Esophagus squamous epithelium (tissue), 5 donors: ENCODE measurements at places on chromosomes 7 and 10. TPM values are rescaled to one million over a fixed set of nuclear protein-coding genes. Genes with fewer than 3 reads are reported as not detected.

The SLC26A4 gene
- 0.19 TPM for total RNA-seq

The ADAM22 gene
- 0.61 TPM for total RNA-seq

The UPK3B gene
- total RNA-seq = 34.3 TPM

The ABCB4 gene
- total RNA-seq = 0.76 TPM

The AKR1C4 gene
- not detected for total RNA-seq

- DNase-seq = no peak
These were observed 87.4 kb downstream of the FRMPD2 start for GRCh38 chr10:48187126-48187525.

DNA sequence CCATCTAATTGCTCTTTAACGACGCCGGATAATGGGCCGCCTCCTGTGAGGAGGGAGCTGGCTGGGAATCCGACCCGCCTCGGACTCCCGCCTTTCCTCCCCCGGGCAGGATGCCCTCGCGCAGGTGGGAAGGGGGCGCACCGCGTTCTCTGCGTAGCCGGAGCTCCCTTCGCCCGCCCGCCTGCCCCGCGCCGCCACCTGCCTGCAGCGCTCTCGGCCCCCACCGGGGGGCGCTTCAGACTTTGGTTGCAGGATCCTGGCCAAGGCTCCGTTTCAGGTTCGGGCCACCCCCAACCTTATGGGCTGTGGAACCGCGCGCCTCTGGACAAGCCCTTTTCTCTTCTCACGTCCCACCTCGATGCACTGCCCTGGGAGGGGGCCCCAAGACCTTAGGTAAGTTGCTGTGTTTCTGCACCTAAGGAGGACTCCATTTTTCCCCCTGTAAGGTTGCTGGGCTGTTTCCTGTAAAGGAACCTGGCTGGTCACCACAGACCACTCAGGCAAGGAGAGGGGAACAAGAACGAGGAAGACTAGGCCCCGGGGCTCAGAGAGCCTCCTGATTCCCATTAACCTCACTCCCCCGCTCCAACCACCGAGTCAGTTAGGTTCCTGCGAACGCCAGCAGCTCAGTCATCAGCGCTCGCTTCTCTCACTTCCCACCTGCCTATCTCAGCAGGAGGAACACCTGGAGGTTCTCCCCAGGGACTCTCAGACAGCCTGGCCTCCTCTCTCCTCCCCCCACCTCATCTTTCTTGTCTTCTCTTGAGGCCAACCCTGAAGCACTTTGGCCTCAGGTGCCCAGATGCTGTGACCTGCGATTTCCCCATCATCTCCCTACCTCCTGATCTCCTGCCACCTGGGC is 11.3 kb upstream of the KAZALD1 start:
- DNase-seq = no peak

DNA sequence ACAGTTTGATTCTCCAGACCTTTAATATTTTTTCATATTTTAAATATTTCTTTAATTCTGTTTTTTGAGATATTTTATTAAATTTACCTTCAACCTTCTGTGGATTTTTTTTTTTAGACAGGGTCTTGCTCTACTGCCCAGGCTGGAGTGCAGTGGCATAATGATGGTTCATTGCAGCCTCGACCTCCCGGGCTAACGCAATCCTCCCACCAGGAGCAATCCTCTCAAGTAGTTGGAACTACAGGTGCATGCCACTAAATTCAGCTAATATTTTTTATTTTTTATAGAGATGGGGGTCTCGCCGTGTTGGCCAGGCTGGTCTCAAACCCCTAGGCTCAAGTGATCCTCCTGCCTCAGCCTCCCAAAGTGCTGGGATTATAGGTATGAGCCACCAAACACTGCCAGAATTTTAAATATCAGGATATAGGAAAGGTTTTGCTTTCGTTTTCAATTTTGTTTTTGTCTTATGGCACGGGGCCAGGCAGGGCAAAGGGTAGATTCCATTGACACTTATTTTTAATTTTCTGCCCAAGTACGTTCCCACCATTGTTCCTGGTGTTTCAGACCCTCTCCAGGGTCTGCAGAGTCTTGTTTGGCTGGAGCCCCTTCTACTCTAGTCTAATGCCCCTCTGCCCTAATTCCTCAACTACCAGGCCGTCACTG is 1.2 kb downstream of the TACC2 start:
- DNase-seq = no peak

GRCh38 chr10:34045571-34046190 is 711.2 kb upstream of the NRP1 start:
- no peak for DNase-seq

DNA sequence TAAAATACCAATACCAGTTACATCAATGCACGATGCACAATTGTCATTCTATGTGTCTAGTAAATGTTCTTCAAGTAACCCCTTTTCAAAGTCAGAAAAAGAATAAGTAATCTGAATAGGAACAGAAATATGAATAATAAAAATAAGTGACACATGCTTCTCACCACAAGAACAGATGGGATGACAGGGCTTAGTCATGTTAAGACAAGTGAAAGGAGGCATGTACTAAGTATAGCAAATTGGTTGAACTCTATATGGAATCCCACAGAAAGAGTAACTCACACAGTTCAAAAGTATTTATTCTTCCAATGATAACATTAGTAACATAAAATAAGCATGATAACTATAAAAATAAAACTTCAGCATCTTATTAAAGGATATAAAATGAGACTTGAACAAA is 100.9 kb upstream of the TAS2R16 start:
- no peak for DNase-seq

- DNase-seq = no peak
These were observed 541 bp downstream of the ELMO1 start for GRCh38 chr7:37448011-37448635.

The HMX2 gene
- total RNA-seq = not detected

GRCh38 chr10:124175701-124176348 is 82.4 kb upstream of the CHST15 start:
- DNase-seq = no peak

The PDE6C gene
- not detected for total RNA-seq

GRCh38 chr10:124745252-124745651 is 1.1 kb upstream of the FAM53B start:
- no peak for DNase-seq

The ACHE gene
- 1.2 TPM for total RNA-seq

DNA sequence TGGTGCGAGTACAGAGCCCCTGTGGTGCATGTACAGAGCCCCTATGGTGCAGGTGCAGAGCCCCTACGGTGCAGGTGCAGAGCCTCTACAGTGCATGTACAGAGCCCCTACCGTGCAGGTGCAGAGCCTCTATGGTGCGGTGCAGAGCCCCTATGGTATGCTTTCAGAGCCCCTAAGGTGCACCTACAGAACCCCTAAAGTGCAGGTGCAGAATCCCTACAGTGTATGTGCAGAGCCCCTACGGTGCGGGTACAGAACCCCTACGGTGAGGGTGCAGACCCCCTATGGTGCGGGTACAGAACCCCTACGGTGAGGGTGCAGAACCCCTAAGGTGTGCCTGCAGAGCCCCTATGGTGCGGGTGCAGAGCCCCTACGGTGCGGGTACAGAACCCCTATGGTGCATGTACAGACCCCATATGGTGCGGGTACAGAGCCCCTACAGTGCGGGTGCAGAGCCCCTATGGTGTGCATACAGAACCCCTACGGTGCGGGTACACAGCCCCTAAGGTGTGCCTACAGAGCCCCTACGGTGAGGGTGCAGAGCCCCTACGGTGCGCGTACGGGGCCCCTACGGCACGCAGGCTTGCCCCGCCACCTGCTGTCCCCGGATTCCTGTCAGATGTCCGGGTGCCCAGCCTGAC is 53.5 kb downstream of the MGMT start:
- DNase-seq = no peak

DNA sequence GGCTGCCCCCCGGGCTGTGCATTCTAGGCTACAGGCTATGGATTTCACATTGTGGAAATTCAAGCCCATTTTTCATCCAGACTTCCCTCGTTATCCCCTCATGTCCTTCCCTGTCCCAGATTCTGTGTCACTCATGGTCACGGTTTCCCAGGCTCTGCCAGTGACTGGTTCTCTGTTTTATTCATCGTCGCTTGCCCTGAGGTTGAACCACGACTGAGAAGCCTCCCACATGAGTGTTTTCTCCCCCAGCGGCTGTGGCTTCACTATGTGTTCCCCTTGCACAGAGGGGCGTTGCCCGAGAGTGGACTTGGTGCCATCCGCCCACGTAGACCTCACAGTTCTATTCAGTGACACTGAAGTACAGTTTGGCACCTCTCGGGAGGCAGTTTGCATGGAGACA is 14.0 kb downstream of the NOM1 start:
- no peak for DNase-seq

- no peak for DNase-seq
These were observed 25.6 kb downstream of the TMEM196 start for GRCh38 chr7:19747740-19748339.

DNA sequence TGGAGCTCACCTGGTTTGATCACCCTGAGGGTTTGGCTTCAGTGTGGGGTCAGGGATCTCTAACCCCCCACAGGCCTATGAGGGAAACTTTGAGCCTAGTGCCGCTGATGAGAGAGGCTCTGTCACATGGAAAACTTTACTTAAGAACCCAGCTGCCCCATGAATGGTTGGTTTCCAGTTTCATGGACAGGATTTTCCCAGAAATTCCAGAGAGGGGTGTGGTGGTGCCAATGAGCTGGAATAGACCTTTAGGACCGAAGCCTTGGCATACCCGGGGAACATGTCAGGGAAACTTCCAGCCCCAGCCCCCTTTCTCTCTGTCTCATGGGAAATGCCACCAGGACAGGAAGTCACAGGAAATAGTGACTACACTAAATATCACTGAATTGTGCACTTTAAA is 36.9 kb downstream of the AKR1B1 start:
- no peak for DNase-seq

- DNase-seq = no peak
These were observed 115.3 kb upstream of the MYO3A start for GRCh38 chr10:25818751-25819150.

DNA sequence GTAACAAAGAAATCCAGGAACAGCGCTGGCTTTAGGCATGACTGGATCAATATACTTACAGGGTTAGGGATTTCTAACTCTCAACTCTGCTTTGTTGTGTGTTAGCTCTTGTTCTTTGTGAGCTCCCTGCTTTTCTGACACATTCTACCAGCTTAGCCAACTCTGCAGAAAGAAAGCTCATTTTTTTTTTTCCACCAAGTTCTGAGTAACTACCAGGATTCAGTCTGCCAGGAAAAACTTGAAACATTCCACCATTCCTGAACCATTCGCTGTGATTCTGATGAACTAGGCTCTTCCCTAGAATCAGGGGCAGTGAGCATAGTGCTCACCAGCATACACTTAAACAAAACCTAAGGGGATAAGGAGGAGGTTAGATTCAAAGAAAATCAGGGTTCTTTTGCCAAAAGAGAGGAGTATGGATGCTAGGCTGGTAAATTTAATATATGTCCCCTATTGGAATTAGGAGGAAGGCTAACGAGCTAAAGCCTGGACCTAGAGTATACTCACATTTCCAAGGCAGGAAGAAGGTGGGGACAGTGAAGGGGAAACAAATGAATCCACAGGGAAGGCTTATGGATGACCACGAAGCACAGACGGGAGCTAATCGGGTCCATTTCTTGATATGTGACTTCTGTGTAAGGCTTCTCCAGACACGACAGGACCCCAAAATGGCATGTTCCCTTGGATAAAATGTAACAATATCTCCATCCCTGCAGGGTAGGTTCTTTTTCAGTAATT is 183.4 kb downstream of the PRKG1 start:
- DNase-seq = no peak

The SPAM1 gene
- total RNA-seq = not detected

DNA sequence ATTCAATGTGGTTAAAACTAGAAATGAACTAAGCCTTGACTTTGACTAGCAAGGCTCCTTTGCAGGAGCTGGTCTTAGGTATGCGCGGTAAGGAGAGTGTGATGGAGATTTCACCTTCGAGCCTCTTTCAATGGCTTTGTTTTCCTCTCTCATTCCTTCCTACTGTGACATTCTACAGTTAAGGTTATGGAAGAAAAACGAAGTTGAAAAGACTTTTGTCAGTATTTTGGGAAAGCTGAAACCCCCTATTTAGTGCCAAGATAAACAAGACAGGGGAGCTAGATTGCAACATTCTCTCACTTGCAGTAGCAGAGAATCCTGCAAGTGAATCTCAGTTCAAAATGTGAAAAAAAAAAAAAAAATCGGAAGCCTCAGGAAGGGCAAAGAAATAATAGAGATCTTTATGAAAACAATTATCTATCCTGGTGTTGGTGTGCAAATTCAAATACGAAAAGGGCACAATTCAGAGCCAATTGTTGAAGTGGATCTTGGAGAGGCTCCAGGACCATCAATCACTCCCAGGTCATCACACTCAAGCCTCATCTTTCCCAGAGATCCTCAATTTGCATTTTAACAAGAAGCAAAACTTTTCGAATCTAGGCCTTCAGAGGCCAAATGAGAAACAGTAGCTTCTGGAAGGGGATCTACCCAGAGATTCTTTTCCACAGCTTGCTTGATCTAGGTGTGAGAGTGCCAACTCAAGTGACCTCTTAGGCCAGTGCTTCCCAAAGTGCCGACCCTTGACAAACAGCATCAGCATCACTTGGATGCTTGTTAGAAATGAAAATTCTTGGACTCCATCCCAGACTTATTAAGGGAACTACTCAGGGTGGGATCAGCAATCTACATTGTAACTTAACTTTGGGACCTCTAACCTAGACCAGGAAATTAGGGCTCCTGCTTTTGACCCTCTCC is 163.8 kb downstream of the INHBA start:
- no peak for DNase-seq

GRCh38 chr10:20970708-20971107 is 73.6 kb upstream of the NEBL start:
- DNase-seq = no peak

DNA sequence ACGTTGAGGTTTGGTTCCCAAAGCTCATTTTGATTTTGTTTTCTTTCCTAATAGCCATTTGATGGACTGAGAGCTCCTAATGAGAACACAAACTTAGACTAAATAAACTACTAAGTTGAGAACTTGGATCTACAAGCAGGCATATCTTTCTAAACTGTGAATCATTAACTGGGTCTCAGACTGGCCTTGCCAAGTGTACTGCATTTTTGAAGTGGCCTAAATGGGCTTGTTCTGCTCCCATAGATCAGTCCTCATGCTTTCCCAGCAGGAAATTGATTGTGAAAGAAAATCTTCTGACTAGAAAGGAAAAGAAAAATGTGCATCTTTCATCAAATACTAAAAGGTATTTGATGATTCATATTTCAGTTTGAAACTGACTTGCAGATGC is 46.7 kb upstream of the RBM33 start:
- DNase-seq = no peak

DNA sequence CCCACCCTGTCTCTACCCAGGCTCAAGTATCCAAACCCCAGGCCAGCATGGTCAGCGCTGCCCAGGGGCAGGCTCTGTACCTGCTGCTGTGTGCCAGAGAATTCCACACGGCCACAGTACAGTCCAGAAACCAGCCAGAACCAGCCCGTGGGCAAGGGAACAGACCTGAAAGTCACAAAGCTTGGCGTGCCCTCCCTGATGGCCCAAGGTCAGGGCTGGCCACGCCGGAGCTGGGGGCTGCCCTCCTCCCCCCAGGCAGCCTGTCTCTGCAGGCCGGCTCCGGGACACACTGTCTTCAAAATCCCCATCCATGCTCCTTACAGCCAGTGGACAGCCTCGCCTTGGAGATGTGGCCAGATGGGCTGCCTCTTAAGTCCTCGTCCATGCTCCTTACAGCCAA is 78.4 kb downstream of the CTBP2 start:
- DNase-seq = no peak

The SFTPA1 gene
- total RNA-seq = not detected

The BAMBI gene
- 3.3 TPM for total RNA-seq

GRCh38 chr7:151442776-151443496 is 3.0 kb upstream of the CRYGN start:
- DNase-seq = no peak

The ZNF716 gene
- total RNA-seq = not detected

The C10orf95 gene
- total RNA-seq = 1.9 TPM
